ENCODE measurements at places on chromosomes 13 and 19.

- no peak overlapping the region for H3K4me3 ChIP-seq
- H3K36me3 ChIP-seq = no peaks in the 10 kb centered on the region
- H3K27me3 ChIP-seq = no peaks in the 10 kb centered on the region
- DNase-seq = no peak
- H3K27ac ChIP-seq = no peak overlapping the region
These were observed 131.5 kb downstream of the SHISA2 start for GRCh38 chr13:25920277-25920676.

GRCh38 chr19:14097532-14098151 is 7.1 kb upstream of the SAMD1 start:
- H3K27me3 ChIP-seq = no peaks in the 10 kb centered on the region
- H3K4me3 ChIP-seq = no peak overlapping the region
- H3K36me3 ChIP-seq = peaks cover 36% of the 10 kb centered on the region

DNA sequence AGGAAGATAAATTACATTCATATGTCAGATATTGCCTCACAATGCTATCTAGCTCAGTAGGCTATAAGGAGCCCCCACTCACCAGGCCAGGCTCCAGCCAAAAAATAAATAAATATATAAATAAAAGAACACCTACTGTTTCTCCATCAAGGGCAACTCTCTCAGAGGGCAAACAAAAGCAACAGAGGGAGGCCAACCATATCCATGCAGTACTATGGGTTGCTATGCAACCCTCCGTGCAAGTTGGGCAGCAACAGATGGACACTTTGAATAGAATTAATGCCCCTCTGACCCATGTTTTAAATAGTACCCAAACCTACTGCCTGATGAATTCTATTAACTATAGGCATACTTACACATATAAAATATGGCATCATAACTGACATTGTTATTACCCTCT is 279.8 kb upstream of the EDNRB start:
- no peak for DNase-seq
- H3K4me1 ChIP-seq = no peaks in the 10 kb centered on the region
- no peak overlapping the region for H3K4me3 ChIP-seq
- no peaks in the 10 kb centered on the region for H3K36me3 ChIP-seq
- H3K27me3 ChIP-seq = peaks cover 4% of the 10 kb centered on the region
- no peak overlapping the region for H3K27ac ChIP-seq

GRCh38 chr13:73717632-73718031 is 416.6 kb downstream of the KLF12 start:
- H3K27me3 ChIP-seq = no peaks in the 10 kb centered on the region
- H3K4me1 ChIP-seq = peaks cover 35% of the 10 kb centered on the region
- peaks cover 24% of the 10 kb centered on the region for H3K36me3 ChIP-seq
- DNase-seq = no peak
- H3K4me3 ChIP-seq = no peak overlapping the region

DNA sequence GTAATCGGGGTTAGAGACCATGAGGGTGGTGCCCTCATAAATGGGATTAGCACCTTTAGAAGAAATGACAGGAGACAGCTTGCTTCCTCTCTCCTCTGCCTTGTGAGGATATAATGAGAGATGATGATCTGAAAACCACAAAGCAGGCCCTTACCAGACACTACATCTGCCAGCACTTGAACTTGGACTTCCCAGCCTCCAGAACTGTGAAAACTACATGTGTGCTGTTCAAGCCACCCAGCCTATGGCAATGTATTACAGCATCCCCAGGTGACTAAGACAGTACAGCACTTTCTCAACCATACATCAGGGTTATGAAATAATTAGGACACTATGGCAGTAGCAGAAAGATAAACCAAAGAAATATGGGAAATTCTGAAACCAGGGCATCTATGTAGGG is 7.4 kb downstream of the ZNF564 start:
- DNase-seq = no peak
- no peaks in the 10 kb centered on the region for H3K27me3 ChIP-seq
- H3K4me1 ChIP-seq = peaks cover 29% of the 10 kb centered on the region
- H3K36me3 ChIP-seq = peaks cover 51% of the 10 kb centered on the region

- DNase-seq = no peak
- H3K36me3 ChIP-seq = peaks cover 7% of the 10 kb centered on the region
These were observed 60.2 kb downstream of the ZIC5 start for GRCh38 chr13:99911069-99911964.
